ENCODE measurements at places on chromosomes 13 and 19.
A peak's percentile ranks its signal among the peaks of the same experiment; 100 is the strongest.

DNA sequence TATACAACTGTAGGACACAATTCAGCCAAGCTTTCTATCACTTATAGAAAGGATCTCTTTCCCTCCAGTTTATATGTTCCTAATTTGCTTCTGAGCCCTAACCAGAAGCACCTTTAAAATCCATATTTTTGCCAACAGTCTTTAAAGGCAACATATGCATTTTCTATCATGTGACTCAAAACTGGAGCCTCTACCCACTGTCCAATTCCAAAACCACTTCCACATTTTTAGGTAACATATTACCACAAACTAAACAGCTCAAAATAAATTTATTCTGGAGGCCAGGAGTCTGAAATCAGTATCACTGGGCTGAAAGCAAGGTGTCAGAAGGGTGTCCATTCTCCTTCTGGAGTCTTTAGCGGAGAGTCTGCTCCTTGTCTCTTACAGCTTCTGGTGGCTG, 15.9 kb upstream of the EFNB2 start:
- DNase-seq, result no peak

- DNase-seq, result no peak
Observed at GRCh38 chr13:97834250-97834649, 119.2 kb upstream of the IPO5 start.

DNA sequence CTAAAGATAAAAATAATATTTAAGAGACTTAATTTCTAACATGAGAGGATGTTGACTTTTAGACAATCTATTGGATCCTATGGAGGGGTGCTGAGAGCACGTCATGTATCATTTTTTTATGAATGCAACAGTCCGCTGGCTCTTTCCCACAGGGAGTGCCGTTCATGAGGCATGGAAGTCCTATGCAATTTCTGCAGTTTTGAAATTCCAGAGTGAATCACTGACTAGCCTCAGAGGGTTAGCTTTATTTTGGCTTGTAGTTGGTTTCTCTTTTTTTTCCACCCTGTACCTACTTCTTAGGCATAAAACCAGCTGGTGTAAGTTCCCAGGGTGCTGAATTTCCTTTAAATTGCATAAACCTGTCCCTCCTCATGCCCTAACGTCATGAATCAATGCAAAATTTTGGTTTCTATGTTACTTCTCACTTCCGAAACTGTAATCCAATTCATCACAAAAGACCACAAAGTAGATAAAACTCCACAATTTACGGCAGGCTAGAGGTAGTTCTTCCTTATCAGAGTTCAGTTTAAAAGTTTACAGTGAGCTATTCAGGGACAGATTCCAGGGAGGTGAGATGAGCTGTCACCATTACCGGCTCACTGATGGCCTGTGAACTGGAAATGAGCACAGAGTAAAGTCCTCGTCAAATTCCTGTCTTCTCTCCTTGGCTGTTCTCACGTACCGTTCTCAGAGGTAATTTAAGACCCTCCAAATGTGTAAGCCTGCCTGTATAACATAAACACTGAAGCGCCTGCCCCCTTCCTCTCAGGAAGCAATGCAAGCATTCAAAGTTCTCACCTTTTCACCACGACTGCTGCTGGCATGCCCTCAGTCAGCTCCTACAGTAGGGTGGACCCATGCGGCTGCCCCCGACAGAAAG, 216.6 kb upstream of the SLC10A2 start:
- no peak for DNase-seq

- no peak for DNase-seq
Observed at GRCh38 chr13:25699056-25699455, 327.3 kb downstream of the ATP8A2 start.

DNA sequence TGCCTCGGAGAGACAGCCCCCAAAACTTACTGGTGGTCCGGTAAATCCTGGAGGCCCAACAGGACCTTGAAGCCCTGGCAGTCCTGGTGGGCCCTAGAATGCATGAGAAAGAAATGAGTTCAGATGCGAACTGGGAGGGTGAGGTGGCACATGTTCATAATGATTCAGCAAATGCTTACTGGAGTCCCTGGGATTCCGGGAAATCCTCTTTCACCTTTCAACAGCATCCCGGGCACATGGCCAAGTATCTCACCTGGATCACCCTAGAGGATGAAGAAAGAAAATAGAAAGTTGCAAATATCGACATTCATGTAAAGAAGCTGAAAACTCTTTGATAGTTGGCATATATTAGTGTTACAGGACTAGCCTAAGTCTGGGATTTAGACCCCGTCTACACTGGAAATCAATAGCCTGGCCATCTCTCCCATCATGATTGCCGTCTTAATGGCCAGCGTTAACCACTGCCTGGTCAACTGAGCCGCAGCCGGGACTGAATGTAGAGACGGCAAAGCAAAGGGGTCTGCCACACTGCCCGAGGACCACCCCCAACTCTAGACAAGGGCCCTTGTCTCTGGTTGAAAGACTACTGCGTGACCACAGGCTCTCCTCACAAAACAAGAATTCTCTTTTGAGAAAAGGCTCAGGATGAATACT, 96.9 kb downstream of the COL4A1 start:
- no peak for DNase-seq

DNA sequence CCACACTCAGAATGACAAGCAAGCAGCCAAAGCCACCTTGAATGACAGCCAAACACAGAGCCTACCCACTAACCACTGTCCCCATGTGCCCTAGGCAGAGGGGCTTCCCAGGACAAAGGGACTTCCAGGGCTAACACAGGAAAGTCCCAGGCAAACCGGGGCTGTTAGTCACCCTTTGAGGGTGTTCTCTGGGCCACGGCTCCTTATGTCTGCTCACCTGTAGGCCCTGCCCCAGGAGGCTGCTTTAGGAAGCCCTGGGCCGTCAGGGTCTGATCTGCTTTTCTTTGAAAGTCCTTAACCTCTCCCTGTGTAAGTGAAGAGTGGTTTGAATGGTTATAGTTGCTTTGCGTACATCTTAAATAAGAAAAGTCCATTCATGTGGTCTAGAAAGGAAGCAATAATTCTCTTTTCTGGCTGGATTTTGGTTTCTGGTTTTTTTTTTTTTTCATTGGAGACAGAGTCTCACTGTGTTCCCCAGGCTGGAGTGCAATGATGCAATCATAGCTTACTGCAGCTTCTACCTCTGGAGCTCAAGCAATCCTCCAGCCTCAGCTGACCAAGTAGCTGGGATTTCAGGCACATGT, 161.4 kb downstream of the EFNB2 start:
- no peak for DNase-seq

- no peak for DNase-seq
Observed at GRCh38 chr13:62375653-62376052, 960.0 kb upstream of the PCDH20 start.

GRCh38 chr13:33728271-33729037, 89.5 kb upstream of the RFC3 start:
- DNase-seq, result no peak

DNA sequence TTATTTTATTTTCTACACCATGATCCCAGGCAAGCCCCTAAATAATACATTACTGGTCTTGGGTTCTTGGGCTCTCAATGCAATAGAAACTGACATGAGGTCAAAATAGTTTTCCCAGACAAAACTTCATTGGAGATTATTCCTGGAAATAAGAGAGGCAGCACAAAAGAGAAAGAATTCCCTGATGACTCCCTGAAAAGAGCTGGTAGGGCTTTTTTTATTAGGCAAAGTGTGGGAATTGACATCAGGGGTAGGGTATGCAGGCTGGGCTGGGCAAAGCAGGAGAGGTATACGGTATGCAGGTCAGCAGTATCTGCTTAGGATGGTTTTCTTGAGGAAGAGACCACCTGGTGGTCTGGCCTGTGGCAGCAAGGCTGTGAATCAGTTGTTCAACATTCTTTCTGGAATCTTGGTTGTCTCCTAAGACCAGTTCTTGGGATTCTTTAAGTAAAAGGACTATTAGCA, 9.3 kb upstream of the IGFL3 start:
- no peak for DNase-seq

GRCh38 chr13:21330126-21330861, 128.8 kb downstream of the ZDHHC20 start:
- no peak for DNase-seq

GRCh38 chr13:93955904-93956303, 523.6 kb downstream of the DCT start:
- DNase-seq, result no peak

DNA sequence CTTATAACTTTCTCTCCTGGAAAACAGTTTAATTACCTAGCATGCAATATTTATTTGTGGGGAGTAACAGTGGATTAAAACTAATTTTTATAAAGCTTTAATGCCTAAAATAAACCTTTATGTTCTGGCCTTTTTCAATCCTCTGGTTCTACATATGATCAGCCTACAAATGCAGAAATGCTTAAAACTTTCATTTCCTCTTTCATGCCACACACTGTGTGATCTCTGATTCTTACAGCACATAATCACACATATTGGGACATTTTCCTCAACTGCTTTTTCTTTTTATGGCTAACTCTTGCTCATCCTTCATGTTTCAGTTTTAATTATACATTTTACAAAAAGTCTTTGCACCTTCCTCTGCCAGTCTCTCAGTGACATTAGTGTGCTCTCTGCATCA, 910.8 kb upstream of the SLITRK6 start:
- DNase-seq, result no peak

GRCh38 chr13:29324601-29325000, 270.9 kb downstream of the SLC7A1 start:
- no peak for DNase-seq

DNA sequence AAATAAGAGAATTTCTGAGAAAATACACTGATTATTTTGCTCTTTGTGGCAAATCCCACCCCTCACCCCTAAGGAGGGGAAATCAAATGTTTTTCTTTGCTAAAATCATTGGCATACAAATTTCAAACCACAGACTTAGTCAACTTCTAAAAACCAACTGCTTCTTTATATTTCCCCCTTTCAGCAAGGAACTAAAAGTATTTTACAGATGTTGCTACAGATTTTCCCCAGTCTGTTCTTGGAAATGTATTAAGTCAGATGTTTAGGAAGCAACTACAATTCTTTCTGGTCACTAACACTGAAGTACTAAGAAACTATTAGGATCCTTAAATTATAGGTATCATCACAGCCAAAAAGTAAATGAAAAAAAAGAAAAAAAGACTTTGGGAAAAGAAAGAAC, 6.9 kb downstream of the MTMR6 start:
- no peak for DNase-seq

- DNase-seq, result no peak
Observed at GRCh38 chr19:8404391-8405151, 8.5 kb upstream of the MARCHF2 start.

GRCh38 chr19:3314962-3315675, 51.3 kb upstream of the NFIC start:
- no peak for DNase-seq

DNA sequence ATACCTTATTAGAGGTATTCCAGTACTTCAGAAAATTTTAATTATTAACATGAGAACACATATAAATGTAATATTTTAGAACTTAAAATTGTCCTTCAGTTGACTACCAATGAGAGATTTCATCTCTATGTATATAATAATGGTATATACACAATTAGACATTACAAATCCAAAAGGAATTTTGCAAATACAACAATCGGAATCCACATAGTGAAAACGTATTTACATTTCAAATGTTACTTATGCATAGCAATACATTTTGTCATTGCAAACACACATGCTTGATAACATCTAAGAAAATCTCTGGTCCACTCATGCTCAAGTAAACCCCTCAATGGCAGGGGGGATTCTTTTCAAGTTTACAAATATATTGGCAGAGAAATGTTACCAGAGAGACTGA, 2345.2 kb downstream of the PCDH9 start:
- DNase-seq, result no peak

DNA sequence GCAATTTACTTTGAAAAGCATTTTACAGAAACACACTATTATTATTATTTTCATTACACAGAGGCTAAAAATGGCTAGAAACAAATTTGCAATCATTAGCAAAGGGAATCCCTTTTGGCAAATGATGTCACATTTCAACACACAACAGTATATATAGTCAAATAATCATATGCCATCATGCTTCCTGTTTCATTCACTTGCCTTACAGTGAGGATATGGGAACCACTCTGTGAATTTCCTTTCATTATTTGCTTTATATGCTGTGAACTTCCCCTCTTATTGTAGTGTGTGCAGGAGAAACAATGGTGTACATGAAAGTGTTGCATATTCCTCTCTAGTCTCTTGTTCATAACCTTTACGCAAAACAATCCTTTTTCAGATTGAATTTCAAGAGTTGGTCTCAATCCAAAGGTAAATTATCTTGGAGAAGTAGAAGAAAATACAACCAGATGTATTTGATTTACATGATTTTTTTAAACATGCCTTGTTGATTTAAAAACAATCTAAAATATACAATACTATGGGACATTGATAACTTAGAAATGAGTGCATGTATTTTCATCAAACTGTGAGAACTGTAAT, 657.3 kb downstream of the EFNB2 start:
- DNase-seq, result no peak

DNA sequence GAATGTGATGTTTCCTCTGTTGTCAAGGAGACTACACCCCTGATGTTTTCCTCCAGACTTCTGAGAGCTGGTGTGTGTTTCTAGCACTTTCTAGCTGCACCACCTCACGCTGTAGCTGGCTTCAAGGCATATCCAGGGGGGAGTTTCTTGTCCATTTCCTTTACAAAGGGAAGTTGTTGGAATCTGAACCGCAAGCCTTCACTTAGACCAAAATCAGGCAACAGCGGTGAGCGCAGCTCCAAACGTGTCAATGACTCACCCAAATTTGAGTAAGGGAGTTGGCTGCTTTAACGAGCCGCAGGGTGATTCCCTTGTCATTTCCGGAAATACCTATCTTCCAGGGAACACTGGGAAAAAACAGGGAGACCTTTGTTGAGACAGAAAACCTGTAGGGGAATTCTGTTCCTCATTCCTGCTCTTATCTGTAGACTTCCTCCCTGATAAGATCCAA, 2.5 kb downstream of the LDLR start:
- peak; percentile 65 for DNase-seq

GRCh38 chr19:39397360-39398296, 6.5 kb downstream of the MED29 start:
- peak; percentile 97 for DNase-seq

DNA sequence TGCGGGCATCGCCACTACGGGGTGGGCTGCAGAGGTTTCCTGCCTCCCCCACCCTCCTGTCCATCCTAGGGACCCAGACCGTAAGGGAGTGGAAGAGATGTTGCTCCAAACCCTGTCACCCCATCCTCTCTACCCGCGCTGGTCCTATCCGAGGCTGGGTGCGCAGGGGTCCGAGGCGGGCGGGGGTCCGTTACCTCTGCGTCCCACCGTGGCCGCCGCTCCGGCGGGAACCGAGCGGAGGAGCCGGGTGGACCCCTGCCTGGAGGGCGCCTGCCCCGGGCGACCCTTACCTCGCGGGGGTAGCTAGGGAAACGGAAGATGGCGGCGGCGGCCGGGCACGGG, at the start of gene DGKH:
DGKH (plus strand) TSS at position 307 of the 342 bp plus-strand sequence. CDS start 126 bp downstream, outside the sequence.
- no peak for DNase-seq

GRCh38 chr13:37595162-37595561, 3.4 kb downstream of the POSTN start:
- DNase-seq, result no peak

GRCh38 chr13:24896061-24896460, 132.1 kb downstream of the RNF17 start:
- DNase-seq, result no peak

Data from activated CD8-positive, alpha-beta memory T cell treated with anti-CD3 and anti-CD28 coated beads for 24 hours (primary cell).